ENCODE measurements at places on chromosomes 16 and 17. TPM values are rescaled to one million over a fixed set of nuclear protein-coding genes. Genes with fewer than 3 reads are reported as not detected.
A peak's percentile ranks its signal among the peaks of the same experiment; 100 is the strongest.

- no peak overlapping the region for H3K4me3 ChIP-seq
- no peak overlapping the region for H3K27ac ChIP-seq
- no peaks in the 10 kb centered on the region for H3K27me3 ChIP-seq
- no peaks in the 10 kb centered on the region for H3K36me3 ChIP-seq
- H3K4me1 ChIP-seq: peaks cover 31% of the 10 kb centered on the region
- no peak for DNase-seq
Measured at GRCh38 chr17:67639555-67639954, 78.2 kb upstream of the NOL11 start.

DNA sequence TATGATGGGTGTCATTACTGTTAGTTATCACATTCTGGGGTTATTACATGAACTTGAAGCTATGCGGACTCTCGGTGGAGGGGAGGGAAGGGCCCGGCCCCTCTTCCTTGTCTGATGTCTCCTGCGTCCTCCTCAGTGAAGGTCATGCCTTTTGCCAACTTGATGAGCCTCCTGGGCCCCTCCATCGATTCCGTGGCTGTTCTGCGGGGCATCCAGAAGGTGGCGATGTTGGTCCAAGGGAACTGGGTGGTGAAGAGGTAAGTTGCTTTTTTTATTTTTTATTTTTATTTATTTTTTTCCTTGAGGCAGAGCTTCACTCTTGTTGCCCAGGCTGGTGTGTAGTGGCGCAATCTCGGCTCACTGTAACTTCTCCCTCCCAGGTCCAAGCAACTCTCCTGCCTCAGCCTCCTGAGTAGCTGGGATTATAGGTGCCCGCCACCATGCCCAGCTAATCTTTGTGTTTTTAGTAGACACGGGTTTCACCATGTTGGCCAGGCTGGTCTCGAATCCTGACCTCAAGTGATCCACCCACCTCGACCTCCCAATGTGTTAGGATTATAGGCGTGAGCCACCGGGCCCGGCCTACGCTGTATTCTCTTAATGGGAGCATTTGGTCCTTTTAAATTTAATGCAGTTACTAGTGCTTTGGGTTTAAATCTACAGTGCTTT lies 21.6 kb downstream of the POLR3E start:
- no peak overlapping the region for H3K27ac ChIP-seq
- no peak overlapping the region for H3K4me3 ChIP-seq
- no peaks in the 10 kb centered on the region for H3K4me1 ChIP-seq
- no peaks in the 10 kb centered on the region for H3K27me3 ChIP-seq
- peaks cover 18% of the 10 kb centered on the region for H3K36me3 ChIP-seq

DNA sequence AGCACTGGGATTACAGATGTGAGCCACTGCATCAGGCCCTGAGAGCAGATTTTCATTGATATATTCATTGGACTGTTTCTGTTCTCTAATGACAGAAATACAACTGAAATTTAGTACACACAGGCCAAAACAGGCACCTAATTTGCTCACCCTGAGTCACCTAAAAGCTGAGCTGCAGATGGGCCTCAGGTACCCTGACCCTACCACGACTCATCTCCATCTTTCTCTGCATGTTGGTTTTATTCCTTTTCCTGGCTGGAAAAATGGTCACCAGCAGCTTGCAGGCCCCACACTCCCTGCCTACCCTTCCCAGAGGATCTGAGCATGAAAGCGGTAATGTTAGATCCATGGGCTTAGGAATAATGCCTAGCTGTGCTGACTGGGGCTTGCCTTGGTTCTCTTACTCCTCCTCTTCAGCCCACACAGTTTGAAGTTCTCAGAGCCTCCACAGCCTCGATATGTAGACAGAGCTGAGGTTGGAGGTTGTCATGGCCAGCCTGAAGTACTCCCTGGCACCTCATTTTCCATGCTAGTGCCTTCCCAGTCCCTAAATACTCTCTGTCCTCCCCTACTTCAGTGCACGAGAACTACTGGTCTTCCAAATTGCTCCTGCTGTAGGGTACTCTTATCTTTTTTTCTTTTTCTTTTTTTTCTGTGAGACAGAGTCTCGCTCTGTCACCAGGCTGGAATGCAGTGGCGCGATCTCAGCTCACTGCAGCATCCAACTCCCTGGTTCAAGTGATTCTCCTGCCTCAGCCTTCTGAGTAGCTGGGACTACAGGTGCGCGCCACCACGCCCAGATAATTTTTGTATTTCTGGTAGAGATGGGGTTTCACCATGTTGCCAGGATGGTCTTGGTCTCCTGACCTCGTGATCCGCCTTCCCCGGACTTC lies 51.1 kb downstream of the CENPV start:
- peaks cover 10% of the 10 kb centered on the region for H3K36me3 ChIP-seq
- peak; percentile 72 for DNase-seq
- peak overlapping the region; percentile 57 for H3K27ac ChIP-seq
- H3K4me1 ChIP-seq: peaks cover 14% of the 10 kb centered on the region
- H3K4me3 ChIP-seq: no peak overlapping the region

DNA sequence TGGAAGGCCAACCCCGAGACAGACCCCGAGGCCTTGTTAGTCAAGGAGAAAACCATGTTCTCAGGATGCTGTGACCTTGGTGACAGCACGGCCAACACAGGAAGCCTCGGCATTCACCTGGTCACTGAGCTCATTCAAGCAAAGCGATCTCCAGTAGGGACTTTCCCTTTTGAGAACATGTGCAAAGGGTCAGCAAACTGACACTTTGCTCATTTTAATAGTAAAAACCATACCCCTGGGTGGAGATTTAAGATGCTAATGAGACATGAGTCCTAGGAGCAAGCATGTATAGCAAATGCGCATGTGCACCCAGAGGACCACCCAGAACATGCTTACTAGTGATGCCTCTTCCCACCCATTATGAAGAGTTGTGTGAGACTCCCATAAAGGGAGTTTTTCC lies 5.7 kb upstream of the SULT1A2 start:
- H3K36me3 ChIP-seq: no peaks in the 10 kb centered on the region
- DNase-seq: no peak

DNA sequence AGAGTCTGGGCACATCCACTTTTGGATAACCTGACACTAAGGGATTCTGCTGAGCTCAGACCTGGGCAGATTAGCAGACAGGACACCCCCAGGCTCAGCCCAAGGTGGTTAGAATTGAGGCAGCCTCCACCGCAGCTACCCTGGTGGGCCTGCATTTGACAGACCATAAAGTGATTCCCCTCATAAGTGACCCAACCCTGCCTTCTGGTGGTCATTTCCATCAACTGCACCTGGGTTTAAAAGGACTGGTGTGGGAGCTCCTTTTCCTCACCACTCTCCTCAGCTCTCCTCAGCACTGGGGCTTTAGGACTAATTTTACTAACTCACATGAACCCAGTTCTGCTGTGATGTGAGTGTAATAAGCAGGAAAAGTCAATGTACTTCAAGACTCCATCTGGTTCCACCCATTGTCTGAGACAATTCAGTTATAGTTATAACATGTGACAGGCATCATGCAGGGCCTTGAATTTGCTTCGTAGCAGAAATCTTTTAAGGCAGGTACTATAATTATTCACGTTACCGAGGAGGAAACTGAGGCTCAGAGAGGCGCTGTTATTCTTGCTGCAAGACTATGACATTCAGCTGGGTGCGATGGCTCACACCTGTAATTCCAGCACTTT lies 42.5 kb downstream of the MYH3 start:
- no peak overlapping the region for H3K4me3 ChIP-seq
- peak; percentile 61 for DNase-seq
- no peaks in the 10 kb centered on the region for H3K36me3 ChIP-seq
- H3K4me1 ChIP-seq: no peaks in the 10 kb centered on the region
- H3K27me3 ChIP-seq: no peaks in the 10 kb centered on the region

DNA sequence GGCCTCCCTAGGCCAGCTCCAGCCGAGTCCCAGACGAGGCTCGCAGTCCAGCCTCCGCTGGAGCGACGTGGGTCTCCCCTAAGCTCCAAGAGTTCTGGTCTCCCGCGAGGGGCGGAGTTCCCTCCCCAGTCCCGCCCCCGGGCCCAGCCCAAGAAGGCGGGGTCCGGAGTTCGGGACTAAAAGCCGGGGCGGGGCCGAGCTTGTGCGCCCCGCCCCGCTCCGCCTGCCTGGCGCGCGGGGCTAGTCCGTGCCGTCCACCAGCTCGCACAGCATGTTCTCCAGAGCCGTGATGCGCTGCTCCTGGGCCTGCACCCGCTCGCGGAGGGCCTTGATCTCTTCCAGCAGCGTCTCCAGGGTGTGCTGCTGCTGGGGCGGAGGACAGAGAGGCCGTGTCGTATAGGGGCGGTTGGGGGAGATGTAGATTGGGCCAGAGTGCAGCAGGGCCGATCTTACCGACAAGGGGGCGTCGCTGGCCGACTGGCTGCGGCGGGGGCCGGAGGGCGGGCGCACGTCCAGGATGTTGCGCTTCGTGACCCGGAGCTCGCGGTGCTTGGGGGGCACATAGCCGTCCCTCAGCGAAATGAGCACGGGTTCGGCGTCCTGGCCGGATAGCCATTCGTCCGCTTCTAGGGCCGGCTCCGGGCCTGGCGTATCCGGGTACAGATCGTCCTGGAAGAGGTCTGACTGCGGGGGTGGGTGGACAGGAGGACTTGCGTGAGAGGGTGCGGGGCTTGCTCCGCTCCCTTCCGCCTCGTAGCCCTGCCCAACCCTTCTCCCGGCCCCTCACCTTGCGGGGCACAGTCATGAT lies 7.0 kb downstream of the CORO6 start:
- H3K27me3 ChIP-seq: no peaks in the 10 kb centered on the region
- peak; percentile 76 for DNase-seq
- H3K27ac ChIP-seq: no peak overlapping the region
- no peaks in the 10 kb centered on the region for H3K36me3 ChIP-seq

WFIKKN1 gene
- 0.11 TPM for total RNA-seq

GRCh38 chr16:79991969-79992368 lies 391.4 kb upstream of the MAF start:
- no peaks in the 10 kb centered on the region for H3K27me3 ChIP-seq
- H3K27ac ChIP-seq: no peak overlapping the region

GRCh38 chr17:65173284-65173793 lies 36.2 kb downstream of the RGS9 start:
- DNase-seq: peak; percentile 78
- peaks cover 16% of the 10 kb centered on the region for H3K4me1 ChIP-seq
- no peak overlapping the region for H3K27ac ChIP-seq
- H3K27me3 ChIP-seq: no peaks in the 10 kb centered on the region
- no peak overlapping the region for H3K4me3 ChIP-seq

GRCh38 chr17:30905742-30906100 lies 317 bp downstream of the TEFM start:
- no peaks in the 10 kb centered on the region for H3K27me3 ChIP-seq
- H3K27ac ChIP-seq: no peak overlapping the region
- H3K4me1 ChIP-seq: no peaks in the 10 kb centered on the region
- H3K4me3 ChIP-seq: peak overlapping the region; percentile 97
- no peaks in the 10 kb centered on the region for H3K36me3 ChIP-seq

- no peaks in the 10 kb centered on the region for H3K27me3 ChIP-seq
- H3K36me3 ChIP-seq: no peaks in the 10 kb centered on the region
- H3K4me3 ChIP-seq: no peak overlapping the region
- no peak overlapping the region for H3K27ac ChIP-seq
- no peak for DNase-seq
Measured at GRCh38 chr17:32634167-32634566, 147.4 kb downstream of the CDK5R1 start.

GRCh38 chr17:81489998-81490992 lies 22.3 kb downstream of the ACTG1 start:
- H3K36me3 ChIP-seq: no peaks in the 10 kb centered on the region
- no peak overlapping the region for H3K4me3 ChIP-seq
- no peak for DNase-seq
- no peaks in the 10 kb centered on the region for H3K27me3 ChIP-seq
- H3K27ac ChIP-seq: no peak overlapping the region

ADAD2 gene
- total RNA-seq: not detected

GRCh38 chr16:15961060-15961511 lies 11.7 kb downstream of the ABCC1 start:
- no peaks in the 10 kb centered on the region for H3K27me3 ChIP-seq
- no peak overlapping the region for H3K4me3 ChIP-seq
- DNase-seq: no peak

OR1F1 gene
- not detected for total RNA-seq

- no peak overlapping the region for H3K27ac ChIP-seq
- peaks cover 16% of the 10 kb centered on the region for H3K36me3 ChIP-seq
- H3K4me1 ChIP-seq: peaks cover 10% of the 10 kb centered on the region
- no peak overlapping the region for H3K4me3 ChIP-seq
Measured at GRCh38 chr17:51013322-51013721, 107.3 kb downstream of the SPAG9 start.

DNA sequence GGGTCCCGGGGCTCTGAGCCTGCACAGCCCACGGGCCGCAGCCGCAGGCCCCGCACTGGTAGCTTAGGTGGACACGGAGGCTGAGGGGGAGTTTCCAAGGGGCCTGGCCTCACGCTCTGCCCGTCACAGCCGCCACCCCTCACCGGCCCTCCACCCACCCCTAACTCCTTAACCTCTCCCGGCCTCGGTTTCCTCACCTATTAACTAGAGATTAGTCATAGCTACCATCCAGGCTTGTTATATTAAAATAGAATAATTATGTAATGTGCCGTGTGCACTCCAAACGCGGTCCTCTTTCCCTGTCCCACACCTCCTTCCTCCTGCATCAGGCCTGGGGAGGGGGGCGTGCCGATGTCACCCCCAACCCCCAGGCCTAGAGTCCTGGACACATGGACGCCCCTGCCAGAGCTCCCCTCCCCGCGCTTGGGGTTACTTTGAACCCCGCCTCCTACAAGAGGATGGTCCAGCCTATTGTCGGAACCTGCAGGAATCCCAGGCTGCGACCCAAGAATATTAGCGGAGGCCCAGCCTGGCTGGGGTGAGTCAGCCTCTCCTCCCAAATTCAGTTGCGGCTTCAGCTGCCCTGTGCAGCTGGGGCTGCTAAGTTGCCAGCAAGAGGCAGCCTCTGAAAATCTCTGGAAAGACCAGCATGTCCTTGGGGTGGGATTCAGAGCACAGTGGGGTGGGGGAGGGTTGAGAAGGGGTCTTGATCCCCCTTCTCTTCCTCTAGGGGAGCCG lies 17.3 kb downstream of the SOCS3 start:
- peak overlapping the region; percentile 60 for H3K4me3 ChIP-seq
- peak; percentile 90 for DNase-seq
- H3K27me3 ChIP-seq: no peaks in the 10 kb centered on the region
- H3K4me1 ChIP-seq: peaks cover 69% of the 10 kb centered on the region

Data from PC-3 (cell line).